ENCODE measurements at places on chromosomes 2 and 18.

GRCh38 chr18:24027156-24027827 lies 12.7 kb downstream of the TTC39C start:
- peaks cover 25% of the 10 kb centered on the region for H3K36me3 ChIP-seq
- no peak overlapping the region for H3K4me3 ChIP-seq
- DNase-seq = no peak

DNA sequence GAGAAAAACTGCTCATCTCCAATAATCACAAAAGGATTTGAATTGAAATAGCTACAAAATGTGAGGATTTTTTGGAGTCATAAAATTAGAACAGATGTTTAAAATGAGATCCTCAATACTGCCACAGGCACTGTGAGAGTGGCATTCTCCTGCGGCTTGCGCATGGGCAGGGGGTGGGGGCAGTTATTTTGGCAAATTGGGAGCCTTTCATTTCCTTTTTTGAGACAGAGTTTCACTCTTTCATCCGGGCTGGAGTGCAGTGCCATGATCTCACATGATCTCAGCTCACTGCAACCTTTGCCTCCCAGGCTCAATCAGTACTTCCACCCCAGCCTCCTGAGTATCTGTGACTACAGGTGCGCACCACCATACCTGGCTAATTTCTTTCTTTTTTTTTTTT lies 42.4 kb downstream of the POMC start:
- H3K36me3 ChIP-seq = no peaks in the 10 kb centered on the region
- no peak for DNase-seq
- H3K27ac ChIP-seq = no peak overlapping the region
- peaks cover 6% of the 10 kb centered on the region for H3K4me1 ChIP-seq

GRCh38 chr2:86251840-86252266 lies 52.6 kb downstream of the MRPL35 start:
- no peak for DNase-seq
- H3K4me1 ChIP-seq = no peaks in the 10 kb centered on the region
- H3K36me3 ChIP-seq = no peaks in the 10 kb centered on the region
- H3K27ac ChIP-seq = no peak overlapping the region
- peaks cover 4% of the 10 kb centered on the region for H3K27me3 ChIP-seq

DNA sequence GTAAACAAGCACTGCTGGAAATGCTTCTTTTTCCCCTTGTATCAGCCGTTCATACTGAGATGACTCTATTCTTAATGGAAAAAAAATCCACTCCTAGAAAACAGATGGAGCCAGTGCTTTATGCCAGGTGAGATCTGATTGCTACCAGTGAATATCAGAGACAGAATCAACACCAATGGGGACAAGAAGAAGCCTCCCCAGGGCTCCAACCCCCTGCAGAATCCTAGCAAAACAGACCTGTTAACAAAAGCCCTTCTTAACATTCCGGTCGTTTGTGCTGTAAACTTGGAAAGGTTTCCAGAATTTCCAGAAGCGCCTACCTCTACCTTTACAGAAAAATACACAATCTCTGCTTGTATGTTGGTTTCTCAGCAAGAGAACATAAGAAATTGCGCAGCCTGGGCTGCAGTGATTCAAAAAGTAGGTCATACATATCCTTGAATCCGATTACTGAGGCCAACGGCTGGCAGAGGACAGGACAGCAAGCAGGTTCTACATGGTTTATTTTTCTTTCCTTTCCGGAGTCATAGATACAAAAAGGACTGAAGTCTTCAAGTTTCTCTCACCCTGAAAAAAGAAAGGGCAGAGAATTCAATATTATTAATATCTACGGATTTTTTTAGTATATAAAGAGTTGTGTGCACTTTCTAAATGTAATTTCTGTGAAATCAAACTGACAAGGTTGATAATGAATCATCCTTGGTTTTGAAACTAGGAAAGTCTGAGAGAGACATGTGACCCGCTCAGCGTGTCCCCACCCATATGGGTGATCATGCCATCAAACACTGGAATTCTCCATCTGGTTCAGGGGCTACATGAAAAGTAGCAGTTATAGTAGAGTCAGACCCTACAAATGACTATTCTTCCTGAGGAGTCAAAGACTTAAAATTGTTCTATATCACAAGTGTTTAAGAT lies 266.7 kb upstream of the MGAT5 start:
- H3K27me3 ChIP-seq = peaks cover 9% of the 10 kb centered on the region
- no peak overlapping the region for H3K4me3 ChIP-seq
- no peaks in the 10 kb centered on the region for H3K36me3 ChIP-seq
- no peaks in the 10 kb centered on the region for H3K4me1 ChIP-seq
- H3K27ac ChIP-seq = no peak overlapping the region
- no peak for DNase-seq

GRCh38 chr2:231393149-231394131 lies 2.1 kb upstream of the B3GNT7 start:
- H3K4me1 ChIP-seq = peaks cover 20% of the 10 kb centered on the region
- H3K4me3 ChIP-seq = peak overlapping the region; percentile 75
- H3K27me3 ChIP-seq = peaks cover 19% of the 10 kb centered on the region
- DNase-seq = peak; percentile 67
- H3K36me3 ChIP-seq = no peaks in the 10 kb centered on the region

DNA sequence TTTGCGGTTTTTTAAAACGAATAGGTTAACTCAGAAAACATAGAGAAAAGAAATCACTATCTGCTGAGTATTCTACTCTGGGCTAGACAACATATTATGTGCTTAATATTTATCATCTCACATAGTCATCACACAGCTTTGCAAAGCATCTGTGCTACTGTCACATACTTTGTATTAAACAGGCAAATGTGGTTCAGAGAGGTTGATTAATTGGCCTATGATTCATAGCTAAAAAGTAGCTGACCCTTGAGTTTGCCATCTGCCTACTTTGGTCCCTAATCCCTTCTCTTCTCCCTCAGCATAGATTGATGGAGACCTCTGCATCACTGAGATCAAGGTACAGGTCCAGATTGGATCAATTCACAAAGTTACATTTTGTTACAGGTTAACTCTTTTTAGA lies 21.4 kb downstream of the ANKRD30B start:
- H3K4me1 ChIP-seq = no peaks in the 10 kb centered on the region
- no peak overlapping the region for H3K27ac ChIP-seq
- H3K4me3 ChIP-seq = no peak overlapping the region
- H3K27me3 ChIP-seq = no peaks in the 10 kb centered on the region

GRCh38 chr18:13136904-13137669 lies 81.5 kb upstream of the LDLRAD4 start:
- peak overlapping the region; percentile 98 for H3K27ac ChIP-seq
- peaks cover 26% of the 10 kb centered on the region for H3K4me1 ChIP-seq
- H3K36me3 ChIP-seq = peaks cover 2% of the 10 kb centered on the region
- H3K27me3 ChIP-seq = no peaks in the 10 kb centered on the region
- H3K4me3 ChIP-seq = peak overlapping the region; percentile 98

GRCh38 chr2:143684551-143685320 lies 555.5 kb downstream of the ARHGAP15 start:
- peaks cover 5% of the 10 kb centered on the region for H3K4me1 ChIP-seq
- H3K4me3 ChIP-seq = no peak overlapping the region
- no peaks in the 10 kb centered on the region for H3K27me3 ChIP-seq
- no peak overlapping the region for H3K27ac ChIP-seq
- H3K36me3 ChIP-seq = peaks cover 1% of the 10 kb centered on the region

DNA sequence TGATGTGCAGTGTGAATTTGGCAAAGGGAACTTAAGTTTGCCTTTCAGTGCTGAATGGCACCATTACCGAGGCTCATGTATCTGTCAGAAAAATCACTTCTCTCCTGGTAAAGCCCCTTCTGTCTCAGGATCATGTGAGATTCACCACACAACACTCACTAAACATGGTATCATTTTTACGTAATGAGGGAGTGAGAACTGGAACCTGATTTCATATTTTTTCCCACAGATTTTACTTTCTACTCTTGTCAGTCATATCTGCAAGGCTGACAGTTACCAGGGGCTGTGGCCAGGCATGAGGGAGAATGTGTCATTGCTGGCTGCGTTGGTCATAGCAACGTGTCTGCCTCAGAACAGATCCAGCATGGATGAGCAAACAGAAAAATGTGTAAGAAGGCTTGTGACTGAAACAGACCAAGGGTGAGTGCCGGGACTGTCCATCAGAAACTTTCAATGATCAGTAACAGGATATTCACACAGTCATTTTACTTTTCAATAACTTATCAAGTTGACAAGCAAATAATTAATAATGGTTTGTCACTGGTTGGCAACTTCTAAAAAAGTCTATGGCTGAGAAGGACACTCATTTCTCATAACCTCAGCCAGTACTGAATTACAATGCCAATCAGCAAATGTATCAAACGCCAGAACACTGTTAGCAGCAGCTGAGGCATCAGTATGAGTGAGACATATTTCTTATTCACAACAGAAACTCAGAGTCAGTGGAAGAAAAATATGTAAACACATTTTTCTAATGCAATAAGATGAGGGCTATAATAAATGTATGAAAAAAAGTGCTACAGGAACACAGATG lies 100.5 kb downstream of the CDC42EP3 start:
- no peak for DNase-seq
- peaks cover 5% of the 10 kb centered on the region for H3K27me3 ChIP-seq
- H3K4me3 ChIP-seq = no peak overlapping the region
- H3K27ac ChIP-seq = no peak overlapping the region

GRCh38 chr2:50401772-50402653 lies 629.9 kb downstream of the NRXN1 start:
- H3K4me3 ChIP-seq = no peak overlapping the region
- H3K36me3 ChIP-seq = no peaks in the 10 kb centered on the region
- DNase-seq = no peak
- peaks cover 2% of the 10 kb centered on the region for H3K27me3 ChIP-seq

GRCh38 chr2:29196792-29197788 lies 81.9 kb downstream of the CLIP4 start:
- no peaks in the 10 kb centered on the region for H3K36me3 ChIP-seq
- H3K27ac ChIP-seq = no peak overlapping the region
- H3K27me3 ChIP-seq = peaks cover 2% of the 10 kb centered on the region

- no peaks in the 10 kb centered on the region for H3K27me3 ChIP-seq
- H3K36me3 ChIP-seq = no peaks in the 10 kb centered on the region
- H3K27ac ChIP-seq = no peak overlapping the region
- H3K4me1 ChIP-seq = peaks cover 3% of the 10 kb centered on the region
- DNase-seq = no peak
These were observed 679.0 kb upstream of the ID2 start for GRCh38 chr2:8002765-8003393.

DNA sequence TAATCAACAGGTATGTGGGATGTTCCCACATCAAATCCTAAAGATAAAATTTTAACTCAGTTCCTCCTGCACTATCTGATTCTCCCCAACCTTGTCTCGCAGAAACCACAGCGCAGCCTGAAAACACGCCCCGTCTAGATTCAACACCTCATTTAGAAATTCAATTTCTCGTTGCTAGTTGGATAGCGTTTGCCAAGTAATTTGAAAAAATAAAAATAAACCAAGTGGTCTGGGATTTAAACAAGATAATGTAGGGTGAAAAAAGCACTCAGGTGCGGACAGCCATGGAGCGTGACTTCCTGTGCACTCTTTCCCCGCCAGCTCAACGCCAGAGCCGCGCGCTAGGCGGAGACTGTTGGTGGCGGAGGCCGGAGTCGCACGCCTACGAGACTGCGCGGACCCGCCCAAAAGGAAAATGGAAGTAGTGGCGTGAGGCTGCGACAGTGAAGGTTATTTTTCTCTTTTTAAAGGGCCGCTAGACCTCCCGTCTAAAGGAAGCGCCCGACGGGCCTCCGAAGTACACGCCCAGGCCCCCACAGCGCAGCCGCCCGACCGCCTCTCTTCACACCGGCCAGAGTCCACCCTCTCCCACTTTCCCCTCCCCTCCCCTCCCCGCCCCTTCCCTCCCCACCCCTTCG lies 615 bp upstream of the CCNT2 start:
- H3K4me1 ChIP-seq = peaks cover 13% of the 10 kb centered on the region
- H3K4me3 ChIP-seq = peak overlapping the region; percentile 97
- peak overlapping the region; percentile 96 for H3K27ac ChIP-seq
- H3K36me3 ChIP-seq = peaks cover 10% of the 10 kb centered on the region

GRCh38 chr2:218075975-218076811 lies 7.1 kb downstream of the RUFY4 start:
- H3K27ac ChIP-seq = no peak overlapping the region
- H3K27me3 ChIP-seq = no peaks in the 10 kb centered on the region
- H3K4me3 ChIP-seq = no peak overlapping the region
- H3K4me1 ChIP-seq = peaks cover 1% of the 10 kb centered on the region
- H3K36me3 ChIP-seq = no peaks in the 10 kb centered on the region
- no peak for DNase-seq

GRCh38 chr18:48360376-48361021 lies 48.7 kb downstream of the ZBTB7C start:
- no peak for DNase-seq
- peaks cover 6% of the 10 kb centered on the region for H3K27me3 ChIP-seq
- H3K4me3 ChIP-seq = no peak overlapping the region
- H3K27ac ChIP-seq = no peak overlapping the region
- H3K36me3 ChIP-seq = no peaks in the 10 kb centered on the region

- H3K27ac ChIP-seq = peak within 1 kb of the TSS; percentile 17
- DNase-seq = peak; percentile 70
- H3K36me3 ChIP-seq = no peaks in the 10 kb centered on the region
- H3K4me1 ChIP-seq = peaks cover 8% of the 10 kb centered on the region
These were observed at the start of gene QPCT for GRCh38 chr2:37344453-37345361. TSS of gene QPCT (plus strand) at chr2:37344630. CDS start at chr2:37344732, 102 bp downstream.

DNA sequence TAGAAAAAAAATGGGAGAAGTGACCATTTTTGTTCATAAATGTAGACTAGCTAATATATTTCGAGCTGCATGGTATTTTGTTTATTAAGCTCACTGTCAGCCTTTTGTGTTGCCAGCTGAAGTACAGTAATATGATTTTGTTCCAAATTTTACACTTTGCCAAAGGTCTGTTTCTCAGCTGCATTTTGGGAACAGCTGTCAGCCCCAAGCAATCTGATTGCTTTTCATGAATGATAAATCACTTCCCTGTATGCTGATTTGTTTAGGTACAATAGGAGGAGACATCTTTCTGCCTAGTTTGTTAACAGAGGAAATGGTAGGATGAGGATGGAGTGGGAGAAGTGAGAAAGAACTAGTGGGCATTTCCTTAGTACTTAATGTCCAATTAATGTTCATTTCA lies 79.3 kb downstream of the NABP1 start:
- H3K4me1 ChIP-seq = peaks cover 4% of the 10 kb centered on the region
- no peak for DNase-seq
- H3K27ac ChIP-seq = no peak overlapping the region
- no peaks in the 10 kb centered on the region for H3K36me3 ChIP-seq
- no peak overlapping the region for H3K4me3 ChIP-seq

DNA sequence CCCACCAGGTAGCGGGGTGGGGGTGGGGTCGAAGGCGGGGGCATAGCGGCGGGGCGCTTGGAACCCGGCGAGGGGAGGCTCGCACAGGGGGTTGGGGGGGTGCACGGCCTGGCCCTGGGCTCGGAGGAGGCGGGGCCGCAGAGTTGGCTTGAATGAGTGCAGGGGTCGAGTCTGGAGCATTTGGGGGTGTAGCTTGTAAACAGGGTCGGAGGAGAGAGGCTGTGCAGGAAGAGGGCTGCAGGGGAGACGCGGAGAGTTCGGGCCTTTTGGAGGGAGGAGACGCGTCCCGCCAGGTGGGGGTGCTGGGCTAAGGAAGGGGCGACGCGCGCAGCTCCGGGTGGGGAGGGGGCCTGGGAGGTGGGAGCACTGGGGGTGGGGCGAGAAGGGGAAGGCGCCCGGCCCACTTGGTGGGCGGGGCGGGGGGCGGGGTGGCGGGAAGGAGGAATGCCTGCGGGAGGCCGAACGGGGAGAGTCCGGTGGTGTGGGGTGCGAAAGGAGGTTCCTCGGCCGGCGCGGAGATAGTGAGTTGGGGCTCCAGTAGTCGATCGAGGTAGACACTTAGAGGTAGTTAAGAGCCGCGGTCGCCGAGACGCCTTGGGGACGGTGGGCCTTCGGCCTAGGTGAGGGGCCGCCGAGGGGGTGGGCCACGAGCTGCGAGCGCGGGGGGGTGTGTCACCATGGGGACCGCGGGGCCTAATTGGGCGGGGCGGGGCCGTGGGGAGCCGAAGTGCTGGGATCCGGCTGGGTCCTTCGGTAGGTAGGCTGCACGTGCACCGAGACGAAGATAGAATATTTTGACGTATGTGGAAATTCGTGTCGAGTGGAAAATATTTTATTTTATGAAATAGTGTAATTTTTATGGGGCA lies 774 bp downstream of the MSH6 start:
- peaks cover 7% of the 10 kb centered on the region for H3K36me3 ChIP-seq
- no peaks in the 10 kb centered on the region for H3K27me3 ChIP-seq
- peaks cover 16% of the 10 kb centered on the region for H3K4me1 ChIP-seq
- peak overlapping the region; percentile 94 for H3K4me3 ChIP-seq
- DNase-seq = peak; percentile 74
